ENCODE measurements at places on chromosomes 3 and 15. TPM values are rescaled to one million over a fixed set of nuclear protein-coding genes. Genes with fewer than 3 reads are reported as not detected.
A peak's percentile ranks its signal among the peaks of the same experiment; 100 is the strongest.

DNA sequence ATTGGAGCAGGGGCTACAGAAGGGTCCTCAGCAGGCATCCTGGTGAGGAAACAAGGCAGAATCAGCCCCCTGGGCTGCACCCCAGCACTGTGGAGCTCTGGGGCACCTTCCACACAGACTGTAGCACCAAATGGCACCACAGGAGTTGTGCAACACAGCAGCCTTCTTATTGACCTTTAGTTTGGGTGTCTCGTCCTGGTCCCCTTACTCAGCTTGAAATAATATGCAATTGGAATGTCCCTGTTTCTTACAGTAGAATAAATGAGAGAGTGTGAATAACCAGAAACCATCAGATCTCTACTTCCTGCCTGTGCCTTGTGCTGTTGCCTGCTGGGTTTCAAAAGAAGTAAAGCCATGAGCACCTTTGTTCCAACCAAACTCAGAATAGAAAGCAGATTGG, 44.5 kb downstream of the RPLP1 start:
- peaks cover 5% of the 10 kb centered on the region for H3K4me1 ChIP-seq
- H3K27me3 ChIP-seq = no peaks in the 10 kb centered on the region
- H3K36me3 ChIP-seq = no peaks in the 10 kb centered on the region

DNA sequence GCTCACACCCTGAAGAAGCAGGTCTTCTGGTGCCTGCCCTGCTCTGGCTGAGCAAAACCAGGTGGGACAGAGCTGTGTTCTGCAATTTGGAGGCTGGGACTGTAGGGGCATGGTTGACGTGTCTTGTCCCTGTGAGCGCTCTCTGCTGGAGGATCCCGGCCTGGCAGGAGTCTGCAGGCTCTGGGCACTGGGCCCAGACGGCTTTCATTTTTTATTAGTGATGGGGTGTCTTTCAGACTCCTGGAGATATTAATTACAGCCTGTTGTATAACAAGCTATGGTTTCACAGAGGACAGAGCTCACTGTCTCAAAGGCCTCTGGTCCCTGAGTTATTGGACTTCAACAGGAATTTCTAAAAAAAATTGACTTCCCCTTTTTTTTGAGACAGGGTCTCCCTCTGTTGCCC, 29.5 kb upstream of the ZNF710 start:
- H3K36me3 ChIP-seq = peaks cover 5% of the 10 kb centered on the region
- peak; percentile 76 for DNase-seq
- no peak overlapping the region for H3K4me3 ChIP-seq

DNA sequence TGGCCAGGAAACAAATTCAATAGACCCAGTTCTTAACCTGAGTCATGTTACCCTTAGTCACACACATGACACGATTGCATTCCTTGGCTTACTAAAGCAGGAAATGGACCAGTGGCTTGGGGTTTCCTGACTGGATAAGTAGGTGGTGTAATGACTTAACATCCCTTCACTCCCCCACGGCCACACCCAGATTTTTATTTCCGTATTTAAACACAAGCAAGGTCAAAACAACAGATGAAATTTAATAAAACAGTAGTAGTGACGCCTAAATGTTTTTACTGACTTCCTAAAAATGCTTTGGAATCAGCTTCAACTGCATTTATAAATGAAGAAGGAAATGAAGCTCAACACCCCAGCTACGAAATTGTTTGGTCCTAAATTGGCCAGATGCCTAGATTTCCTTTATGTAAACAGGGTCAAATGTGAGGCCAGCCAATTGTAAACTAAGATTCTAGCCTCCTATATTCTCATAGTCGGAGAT, 324.3 kb downstream of the CHST2 start:
- no peaks in the 10 kb centered on the region for H3K36me3 ChIP-seq
- peak; percentile 97 for DNase-seq
- peak overlapping the region; percentile 89 for H3K27ac ChIP-seq
- no peaks in the 10 kb centered on the region for H3K27me3 ChIP-seq
- no peak overlapping the region for H3K4me3 ChIP-seq
- H3K4me1 ChIP-seq = peaks cover 11% of the 10 kb centered on the region

GRCh38 chr3:48426944-48427629, 2.8 kb downstream of the PLXNB1 start:
- H3K4me1 ChIP-seq = peaks cover 61% of the 10 kb centered on the region
- H3K27ac ChIP-seq = peak overlapping the region; percentile 5
- peaks cover 46% of the 10 kb centered on the region for H3K36me3 ChIP-seq
- DNase-seq = no peak
- no peaks in the 10 kb centered on the region for H3K27me3 ChIP-seq

DNA sequence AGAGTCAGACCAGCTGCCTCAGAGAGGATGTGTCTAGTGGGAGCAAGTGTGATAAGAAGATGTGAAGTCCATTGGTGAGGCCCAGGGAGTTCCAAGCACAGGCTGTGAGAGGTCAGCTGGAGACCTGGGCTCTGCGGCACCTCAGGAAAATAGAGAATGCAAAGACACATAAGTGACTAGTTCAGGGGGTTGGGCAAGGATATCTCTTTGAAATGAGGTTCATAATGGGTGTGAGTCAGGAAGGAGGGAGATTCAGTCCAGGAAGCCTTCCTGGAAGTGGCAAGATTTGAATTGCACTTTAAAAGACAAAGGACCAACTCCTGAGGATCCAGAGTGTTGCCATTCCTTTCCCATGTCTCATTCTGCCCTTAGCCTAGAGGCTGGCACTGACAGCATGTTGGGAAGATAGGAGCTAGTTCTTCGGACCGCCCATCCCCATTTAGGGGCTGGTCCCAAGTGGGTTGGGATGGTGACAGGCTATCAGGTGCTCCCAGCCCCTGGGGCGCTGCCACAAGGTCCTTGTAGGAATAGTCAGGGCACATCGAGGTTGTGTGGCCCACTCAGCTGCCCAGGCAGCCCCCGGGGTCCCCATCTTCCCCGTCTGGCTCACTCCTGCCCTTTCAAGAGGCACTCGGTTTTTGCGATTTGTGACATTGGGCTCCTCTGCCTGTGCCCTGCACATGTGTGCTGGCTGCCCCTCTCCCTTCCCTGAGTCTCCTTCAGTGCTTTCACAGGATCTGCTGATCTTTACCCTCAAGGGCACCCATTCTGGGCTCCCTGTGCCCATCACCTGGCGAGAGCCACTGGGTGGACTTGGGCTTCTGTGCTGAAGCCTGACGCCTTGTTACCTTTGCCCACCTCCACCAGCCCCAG, 23.7 kb downstream of the ESYT3 start:
- H3K27ac ChIP-seq = no peak overlapping the region
- no peaks in the 10 kb centered on the region for H3K36me3 ChIP-seq
- H3K4me1 ChIP-seq = no peaks in the 10 kb centered on the region
- no peaks in the 10 kb centered on the region for H3K27me3 ChIP-seq

DNA sequence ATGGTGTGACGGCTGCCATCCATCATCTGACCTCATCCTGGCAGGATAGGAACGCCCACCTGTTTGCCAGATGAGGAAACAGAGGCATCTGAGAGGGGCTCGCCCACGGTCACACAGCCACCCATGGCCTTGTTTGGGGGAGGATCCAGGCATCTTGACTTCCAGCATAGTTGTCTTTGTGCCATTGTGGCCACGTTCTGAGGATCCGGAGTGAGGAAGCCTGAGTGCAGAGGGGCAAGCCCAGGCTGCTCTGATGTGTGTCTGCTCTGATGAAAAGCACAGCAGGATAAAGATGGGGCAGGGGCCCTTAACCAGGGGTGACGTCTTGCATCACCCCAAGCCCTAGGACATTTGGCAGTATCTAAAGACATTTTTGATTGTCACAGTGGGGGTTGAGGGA, 58.7 kb downstream of the FGD5 start:
- no peak for DNase-seq
- no peaks in the 10 kb centered on the region for H3K4me1 ChIP-seq
- H3K27me3 ChIP-seq = peaks cover 19% of the 10 kb centered on the region
- no peaks in the 10 kb centered on the region for H3K36me3 ChIP-seq
- H3K4me3 ChIP-seq = no peak overlapping the region

GRCh38 chr15:68278595-68279405, 1.3 kb downstream of the FEM1B start:
- H3K4me1 ChIP-seq = peaks cover 46% of the 10 kb centered on the region
- peaks cover 6% of the 10 kb centered on the region for H3K36me3 ChIP-seq
- peak overlapping the region; percentile 99 for H3K27ac ChIP-seq
- H3K4me3 ChIP-seq = peak overlapping the region; percentile 85
- peak; percentile 28 for DNase-seq

GRCh38 chr3:175057401-175057800, 198.3 kb downstream of the NAALADL2 start:
- H3K36me3 ChIP-seq = no peaks in the 10 kb centered on the region
- no peak overlapping the region for H3K4me3 ChIP-seq
- DNase-seq = no peak
- H3K27me3 ChIP-seq = no peaks in the 10 kb centered on the region
- no peaks in the 10 kb centered on the region for H3K4me1 ChIP-seq
- H3K27ac ChIP-seq = no peak overlapping the region

DNA sequence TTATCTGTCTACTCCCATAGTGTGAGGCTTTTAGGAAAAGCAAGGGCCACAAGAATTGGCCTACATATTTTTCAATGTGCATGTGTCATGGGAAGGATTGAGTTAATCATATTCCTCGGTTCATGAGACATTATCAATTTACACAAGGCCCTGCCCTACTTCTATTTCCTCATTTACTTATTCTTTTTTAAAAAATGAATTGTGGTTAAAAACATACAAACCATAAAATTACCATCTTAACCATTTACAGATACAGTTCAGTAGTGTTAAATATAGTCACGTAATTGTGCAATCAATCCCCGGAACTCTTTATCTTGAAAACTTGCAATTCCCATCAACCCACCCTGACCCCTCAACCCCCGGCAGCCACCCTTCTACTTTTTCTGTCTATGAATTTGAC, 284.0 kb upstream of the GADL1 start:
- H3K27me3 ChIP-seq = no peaks in the 10 kb centered on the region
- no peaks in the 10 kb centered on the region for H3K4me1 ChIP-seq
- H3K4me3 ChIP-seq = no peak overlapping the region
- H3K27ac ChIP-seq = no peak overlapping the region
- H3K36me3 ChIP-seq = no peaks in the 10 kb centered on the region

DNA sequence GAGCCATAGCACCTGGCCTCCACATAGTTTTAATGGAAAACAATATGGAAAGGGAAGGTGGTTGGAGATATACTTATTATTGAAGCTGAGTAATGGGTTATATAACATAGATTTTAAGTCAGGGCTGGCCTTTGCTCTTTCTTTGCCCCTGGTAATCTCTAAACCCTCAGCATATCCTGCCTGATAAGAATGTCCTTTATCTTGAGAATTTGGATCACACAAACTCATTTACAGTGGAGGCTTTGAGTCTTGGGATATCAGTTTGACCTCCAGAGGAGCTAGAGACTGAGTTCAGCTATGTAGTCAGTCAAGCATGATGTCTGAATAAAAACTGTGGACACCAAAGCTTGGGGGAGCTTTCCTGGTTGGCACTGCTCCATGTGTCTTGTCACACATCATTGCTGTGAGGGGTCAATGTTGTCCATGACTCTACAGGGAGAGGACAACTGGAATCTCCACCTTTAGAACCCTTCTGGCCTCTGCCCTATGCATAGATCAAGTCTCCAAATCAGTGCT, 9.0 kb upstream of the C3orf33 start:
- DNase-seq = no peak
- H3K4me3 ChIP-seq = no peak overlapping the region
- no peaks in the 10 kb centered on the region for H3K27me3 ChIP-seq
- peaks cover 31% of the 10 kb centered on the region for H3K36me3 ChIP-seq
- H3K27ac ChIP-seq = no peak overlapping the region

- H3K27ac ChIP-seq = peak overlapping the region; percentile 70
- peak; percentile 33 for DNase-seq
- H3K36me3 ChIP-seq = no peaks in the 10 kb centered on the region
- H3K4me1 ChIP-seq = peaks cover 27% of the 10 kb centered on the region
- H3K27me3 ChIP-seq = no peaks in the 10 kb centered on the region
- H3K4me3 ChIP-seq = no peak overlapping the region
Measured at GRCh38 chr3:13647298-13648059, 98.6 kb downstream of the FBLN2 start.

DNA sequence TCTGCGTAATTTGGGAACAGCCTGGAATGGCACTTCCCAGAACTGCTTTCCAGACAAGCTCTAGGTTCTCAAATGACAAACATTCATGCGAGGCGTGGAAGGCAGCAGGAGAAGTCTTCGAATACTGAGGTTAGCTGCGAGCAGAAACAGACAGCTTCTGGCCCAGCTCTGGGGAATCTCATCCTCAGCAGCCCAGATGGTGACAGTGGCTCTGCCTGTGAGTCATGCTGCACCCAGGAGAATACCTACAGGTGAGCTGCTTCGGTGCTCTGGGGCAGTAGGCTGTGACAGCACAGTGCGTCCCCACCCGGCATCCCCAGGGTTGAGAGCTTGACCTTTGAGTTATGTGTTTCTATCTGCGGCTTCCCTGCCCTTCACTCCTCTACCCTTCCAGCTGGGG, 258.6 kb downstream of the KLF13 start:
- no peak overlapping the region for H3K4me3 ChIP-seq
- no peaks in the 10 kb centered on the region for H3K36me3 ChIP-seq
- H3K27me3 ChIP-seq = no peaks in the 10 kb centered on the region
- H3K27ac ChIP-seq = no peak overlapping the region

DNA sequence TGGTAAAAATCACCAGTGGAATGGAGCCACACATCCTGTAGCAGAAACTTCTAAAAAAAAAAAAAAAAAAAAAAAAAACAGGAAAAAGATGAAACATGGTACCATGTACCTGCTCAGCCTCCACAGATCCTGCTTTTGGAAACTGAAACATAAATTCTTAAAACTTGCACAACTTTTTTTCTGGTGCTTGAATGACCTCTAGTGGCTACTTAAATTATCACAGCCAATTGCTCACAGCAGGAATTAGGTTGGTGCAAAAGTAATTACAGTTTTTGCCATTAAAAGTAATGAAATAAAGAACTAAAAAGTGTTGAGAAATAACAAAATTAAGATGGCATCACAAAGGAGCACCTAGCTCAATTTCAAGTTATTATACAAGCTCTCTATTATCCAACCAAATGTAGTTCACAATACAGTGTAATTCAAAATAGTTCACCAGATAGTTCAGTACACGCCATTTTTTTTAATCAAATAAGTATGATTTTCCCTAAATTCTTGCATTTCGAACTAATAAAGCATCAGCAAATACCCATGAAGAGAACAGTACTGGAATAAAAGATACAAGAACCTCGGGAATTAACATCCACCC, 80.6 kb downstream of the ULK4 start:
- H3K4me1 ChIP-seq = no peaks in the 10 kb centered on the region
- no peaks in the 10 kb centered on the region for H3K36me3 ChIP-seq
- no peak overlapping the region for H3K27ac ChIP-seq
- H3K4me3 ChIP-seq = no peak overlapping the region

DNA sequence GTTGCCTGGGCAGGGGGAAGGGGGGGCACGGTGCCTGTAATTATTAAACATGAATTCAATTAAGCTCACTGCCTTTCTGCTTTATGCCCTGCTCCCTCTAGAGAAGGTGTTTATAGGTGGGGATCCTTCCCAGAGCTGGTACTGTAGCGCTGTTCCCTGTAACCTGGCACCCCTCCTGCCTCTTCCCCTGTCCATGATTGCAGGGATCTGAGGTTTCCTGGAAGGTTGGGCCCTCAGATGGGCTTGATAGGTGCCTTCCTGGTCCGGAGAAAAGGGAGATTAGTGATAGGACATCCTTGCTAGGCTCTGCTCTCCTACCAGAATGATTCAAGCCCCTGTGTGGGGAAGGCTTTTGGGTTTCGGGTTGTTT, 2.1 kb upstream of the FAM131A start:
- H3K4me3 ChIP-seq = peak overlapping the region; percentile 84
- peak overlapping the region; percentile 89 for H3K27ac ChIP-seq
- DNase-seq = no peak
- no peaks in the 10 kb centered on the region for H3K27me3 ChIP-seq

Gene USP50
- not detected for total RNA-seq

Gene MELTF
- 20.6 TPM for total RNA-seq

Gene OXTR
- total RNA-seq = 0.63 TPM

Gene C3orf70
- not detected for total RNA-seq

Gene TRH
- total RNA-seq = not detected

Gene KNG1
- not detected for total RNA-seq

Gene ACP3
- not detected for total RNA-seq

Gene UBE3A
- total RNA-seq = 101 TPM

Gene CD200R1
- not detected for total RNA-seq

All from MCF 10A (cell line).